Central memory CD4-positive, alpha-beta T cell (primary cell): ENCODE measurements at places on chromosomes 6 and 20.
A peak's percentile ranks its signal among the peaks of the same experiment; 100 is the strongest.

DNA sequence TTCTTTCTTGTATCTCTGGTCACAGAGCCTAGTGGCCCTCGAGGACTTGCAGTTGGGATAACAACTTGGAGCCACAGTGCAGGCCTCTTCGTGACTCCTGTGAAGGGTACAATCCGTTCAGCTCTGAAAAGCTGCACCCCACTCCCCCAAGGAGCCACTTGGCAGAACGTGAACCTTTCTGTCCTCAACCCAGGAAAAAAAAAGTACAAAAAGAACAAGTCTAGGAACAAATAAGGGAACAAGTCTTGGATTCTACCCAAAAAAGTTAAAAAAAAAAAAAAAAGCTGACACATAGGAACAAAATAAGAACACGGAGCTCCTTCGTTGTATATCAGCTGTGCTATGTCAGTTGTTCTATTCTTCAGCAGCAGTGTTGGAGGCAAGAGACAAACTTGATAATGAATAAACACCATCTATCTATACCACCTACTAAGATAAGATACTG lies 77.9 kb upstream of the TULP1 start:
- no peak for DNase-seq

DNA sequence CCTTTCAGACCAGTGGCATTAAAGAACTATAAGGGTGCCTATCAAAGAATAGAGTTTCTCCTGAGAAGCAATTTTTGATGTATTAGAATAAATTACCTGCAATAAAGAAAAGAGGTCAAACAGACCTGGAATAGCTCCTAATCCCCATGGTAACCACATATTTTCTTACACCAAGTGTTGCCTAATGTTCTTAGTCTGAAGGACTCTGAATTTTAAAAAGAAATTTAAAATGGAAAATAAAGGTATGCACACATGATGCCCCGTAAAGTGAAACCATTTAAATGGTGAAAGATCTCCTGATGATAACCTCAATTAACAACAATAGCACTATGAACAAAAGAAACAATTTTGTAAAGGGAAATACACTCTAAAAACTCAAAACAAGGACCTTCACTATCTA lies 55.1 kb upstream of the LOC128125822 start:
- no peak for DNase-seq

GRCh38 chr6:121008553-121008952 lies 325.7 kb downstream of the TBC1D32 start:
- no peak for DNase-seq

DNA sequence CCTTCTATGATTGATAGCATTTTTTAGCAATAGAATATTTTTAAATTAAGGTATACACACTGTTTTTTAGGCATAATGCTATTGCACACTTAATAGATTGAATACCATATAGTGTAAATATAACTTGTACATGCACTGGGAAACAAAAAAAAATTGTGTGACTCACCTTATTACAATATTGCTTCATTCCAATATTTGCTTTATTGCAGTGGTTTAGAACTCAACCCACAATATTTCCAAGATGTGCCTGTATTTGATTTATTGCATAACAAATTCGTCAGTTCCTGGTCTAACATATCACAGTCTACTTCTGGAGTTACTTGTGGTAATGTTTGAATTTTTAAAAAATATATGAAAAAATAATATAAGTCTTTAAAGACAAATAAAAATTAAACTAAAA lies 41.9 kb upstream of the DEFB112 start:
- DNase-seq, result no peak

GRCh38 chr20:35320396-35321126 lies 28.3 kb upstream of the FAM83C start:
- DNase-seq, result no peak

DNA sequence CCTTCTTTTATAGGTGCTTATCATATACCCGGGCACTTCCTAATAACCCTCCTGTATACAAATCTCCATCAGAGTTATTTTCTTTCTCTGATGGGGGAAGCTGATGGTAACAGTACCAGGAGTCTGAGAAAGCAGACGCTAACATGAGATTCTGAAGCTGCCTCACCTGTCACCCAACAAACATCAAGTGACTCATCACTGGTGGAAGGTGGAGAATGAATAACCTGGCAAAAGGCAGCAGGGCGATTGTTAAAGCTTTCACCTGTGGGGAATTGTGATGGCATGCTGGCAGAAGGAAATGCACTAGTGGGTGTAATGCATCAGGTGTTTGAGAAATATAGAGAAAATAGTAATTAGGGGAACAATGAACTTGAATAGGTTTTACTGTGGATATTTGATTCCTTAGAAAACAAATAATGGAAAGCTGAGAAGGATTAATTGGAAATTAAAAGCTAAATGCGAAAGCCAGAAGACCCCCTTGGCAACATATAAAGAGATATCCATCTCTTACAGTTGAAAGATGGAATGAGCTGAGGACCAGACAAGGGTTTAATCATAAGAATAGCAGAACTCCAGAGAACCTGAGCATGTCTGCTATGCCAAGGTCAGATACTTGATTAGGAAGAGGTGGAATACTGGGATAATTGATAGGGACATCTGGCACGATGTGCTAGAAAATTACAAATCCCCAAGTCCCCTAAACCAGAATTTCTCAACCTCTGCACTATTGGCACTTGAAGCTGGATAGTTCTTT lies 517.1 kb downstream of the PKHD1 start:
- DNase-seq, result no peak

DNA sequence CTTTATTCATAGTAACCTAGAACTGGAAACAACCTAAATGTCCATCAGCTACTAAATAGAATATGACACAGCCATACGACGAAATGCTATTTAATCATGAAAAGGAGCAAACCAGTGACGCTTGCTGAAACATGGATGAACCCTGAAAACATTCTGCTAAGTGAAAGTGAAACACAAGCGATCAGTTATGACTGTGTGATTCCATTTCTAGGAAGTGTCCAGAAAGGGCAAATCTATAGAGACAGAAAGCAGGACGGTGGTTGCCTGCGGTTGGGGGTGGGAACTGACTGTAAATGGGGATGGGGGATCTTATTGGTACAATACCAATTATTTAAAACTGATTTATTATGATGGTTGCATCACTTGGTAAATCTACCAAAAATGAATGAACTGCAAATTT lies 126.8 kb downstream of the IPCEF1 start:
- peak; percentile 48 for DNase-seq

- DNase-seq, result no peak
Measured at GRCh38 chr6:167276772-167277533, 14.2 kb upstream of the UNC93A start.

GRCh38 chr6:130931683-130932082 lies 104.5 kb downstream of the SMLR1 start:
- DNase-seq, result no peak

GRCh38 chr6:134172706-134173365 lies 120.4 kb upstream of the SLC2A12 start:
- no peak for DNase-seq

GRCh38 chr6:101294676-101295075 lies 98.8 kb upstream of the GRIK2 start:
- DNase-seq, result no peak

DNA sequence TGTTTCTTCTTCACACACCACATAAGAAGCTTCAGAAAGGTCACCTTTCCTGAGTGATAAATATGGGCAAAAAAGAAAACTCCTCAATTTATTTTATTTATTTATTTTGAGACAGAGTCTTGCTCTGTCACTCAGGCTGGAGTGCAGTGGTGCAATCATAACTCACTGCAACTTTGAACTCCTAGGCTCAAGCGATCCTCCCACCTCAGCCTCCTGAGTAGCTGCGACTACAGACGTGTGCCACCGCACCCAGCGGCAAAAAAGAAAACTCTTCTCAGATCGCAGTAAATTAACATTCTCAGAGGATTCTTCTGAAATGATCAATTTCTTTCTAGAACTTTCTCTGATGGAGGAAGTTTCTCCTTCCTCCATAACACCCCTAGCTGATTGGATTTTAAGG lies 111.2 kb downstream of the TRERF1 start:
- DNase-seq, result no peak

GRCh38 chr6:1761477-1761877 lies 151.8 kb downstream of the FOXC1 start:
- DNase-seq, result no peak

DNA sequence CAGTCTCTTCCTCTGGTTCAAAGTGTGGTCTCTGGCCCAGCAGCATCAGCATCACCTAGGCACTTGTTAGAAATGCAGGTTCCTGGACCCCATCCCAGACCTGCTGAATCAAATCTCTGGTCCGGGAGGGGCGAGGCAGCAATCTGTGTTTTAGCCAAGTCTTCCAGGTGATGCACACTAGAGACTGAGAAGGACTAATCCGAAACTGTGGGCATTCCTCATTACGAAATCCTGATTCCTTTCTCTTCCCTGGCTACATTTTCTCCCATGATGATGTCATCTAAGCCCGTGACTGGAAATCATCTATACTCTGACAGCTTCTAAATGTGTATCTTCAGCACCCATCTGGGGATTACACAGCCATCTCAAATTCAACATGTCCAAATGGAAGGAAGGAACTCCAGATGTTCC lies 39.7 kb upstream of the PRND start:
- DNase-seq, result no peak

DNA sequence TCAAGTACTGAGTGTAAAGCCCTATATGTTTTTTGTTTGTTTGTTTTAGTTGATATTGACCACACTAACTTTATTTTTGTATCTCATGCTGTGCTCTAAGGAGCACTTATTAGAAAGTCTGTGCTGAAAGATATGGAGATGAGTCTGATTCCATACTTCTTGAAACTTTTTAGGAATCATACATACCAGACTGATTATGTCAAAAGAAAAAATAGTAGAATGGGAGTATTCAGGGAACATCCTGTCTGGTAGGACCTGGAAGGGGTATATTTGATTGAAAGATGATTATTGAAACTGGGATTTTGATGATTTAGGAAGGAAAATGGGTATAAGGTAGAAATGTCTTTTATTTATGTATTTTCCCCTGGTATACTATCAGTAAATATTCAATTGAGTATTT lies 111.4 kb downstream of the QKI start:
- DNase-seq, result no peak

DNA sequence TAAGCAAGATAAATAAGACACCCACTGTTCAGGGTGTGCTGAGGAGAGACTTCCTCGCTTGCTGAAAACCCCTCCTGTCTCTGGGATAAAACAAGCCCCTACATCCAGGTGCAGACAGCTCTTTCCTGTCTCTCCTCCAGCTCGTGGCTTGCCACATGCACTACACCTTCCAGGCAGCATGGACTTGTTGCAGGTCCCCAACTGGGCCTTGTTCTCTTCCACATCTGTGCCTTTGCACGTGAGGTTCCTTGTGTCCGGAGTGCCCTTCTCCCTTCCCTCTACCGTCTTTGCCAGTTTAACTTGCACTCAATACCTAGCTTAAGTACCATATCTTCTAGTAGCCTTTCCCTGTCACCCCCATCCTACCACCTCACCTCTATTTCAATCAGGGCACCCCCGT lies 397.6 kb downstream of the RNGTT start:
- DNase-seq, result no peak

- no peak for DNase-seq
Measured at GRCh38 chr6:45434381-45434700, 56.6 kb upstream of the SUPT3H start.

- no peak for DNase-seq
Measured at GRCh38 chr20:43853174-43853803, 61.4 kb upstream of the TOX2 start.

DNA sequence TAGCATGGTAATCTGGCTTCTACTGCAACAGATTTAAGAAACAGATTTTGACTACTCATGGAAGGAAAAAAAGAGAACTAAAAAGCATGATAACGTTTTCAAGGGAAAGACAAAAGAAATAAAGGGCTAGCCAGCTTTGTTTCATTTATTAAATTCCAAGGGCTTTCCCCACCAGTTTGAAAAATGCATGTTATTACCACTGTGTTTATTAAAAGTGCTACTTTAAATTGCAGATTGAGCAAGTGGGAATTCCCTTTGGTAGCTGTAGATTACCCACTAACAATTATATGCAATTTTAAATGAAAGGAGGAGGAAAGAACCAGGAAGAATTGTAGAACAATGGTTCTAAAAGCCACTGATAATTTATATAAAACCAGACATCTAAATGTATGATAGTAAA lies 40.6 kb upstream of the NHSL1 start:
- no peak for DNase-seq

DNA sequence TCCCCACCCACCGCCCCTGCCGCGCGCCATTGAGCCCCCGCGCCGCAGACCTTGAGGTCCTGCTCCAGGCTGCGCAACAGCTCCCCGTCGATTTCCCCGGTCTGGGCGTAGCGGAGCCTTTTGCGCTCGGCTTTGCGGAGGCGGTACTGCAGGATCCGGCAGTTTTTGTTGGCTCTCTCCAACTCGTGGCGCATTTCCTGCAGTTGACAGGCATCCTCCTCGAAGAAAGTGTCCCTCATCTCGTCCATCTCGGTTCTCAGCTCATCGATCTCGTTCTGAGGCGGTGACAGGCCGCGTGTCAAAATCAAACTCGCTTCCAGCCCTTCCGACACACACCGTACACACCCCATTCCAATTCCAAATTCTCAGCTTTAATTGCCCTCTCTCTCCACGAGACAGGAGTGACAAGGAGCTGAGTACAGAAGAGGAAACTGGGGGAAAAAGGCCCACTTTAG lies 4.3 kb downstream of the MTCL3 start:
- DNase-seq, result peak; percentile 58

DNA sequence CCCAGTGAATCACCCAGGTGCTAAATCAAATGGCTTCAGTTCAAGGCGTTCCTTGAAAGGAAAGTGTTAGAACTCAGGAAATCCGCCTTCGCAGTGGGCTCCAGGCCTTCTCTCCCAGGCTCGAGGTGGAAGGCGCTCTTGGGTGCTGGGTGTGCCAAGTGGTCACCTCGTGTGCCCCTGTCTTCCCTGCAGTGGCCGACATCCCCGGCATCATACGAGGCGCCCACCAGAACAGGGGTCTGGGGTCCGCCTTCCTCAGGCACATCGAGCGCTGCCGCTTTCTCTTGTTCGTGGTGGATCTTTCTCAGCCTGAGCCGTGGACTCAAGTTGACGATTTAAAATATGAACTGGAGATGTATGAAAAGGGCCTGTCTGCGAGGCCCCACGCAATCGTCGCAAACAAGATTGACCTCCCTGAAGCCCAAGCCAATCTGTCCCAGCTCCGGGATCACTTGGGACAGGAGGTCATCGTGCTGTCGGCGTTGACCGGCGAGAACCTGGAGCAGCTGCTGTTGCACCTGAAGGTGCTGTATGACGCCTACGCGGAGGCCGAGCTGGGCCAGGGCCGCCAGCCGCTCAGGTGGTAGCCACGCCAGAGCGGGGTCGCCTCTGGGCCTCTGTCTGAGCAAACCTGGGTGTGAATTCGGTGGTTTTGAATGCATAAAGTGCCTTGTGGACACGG lies 17.8 kb downstream of the MTG2 start:
- DNase-seq, result no peak

- no peak for DNase-seq
Measured at GRCh38 chr6:157029980-157030690, 253.0 kb downstream of the ARID1B start.

GRCh38 chr6:75449630-75450206 lies 43.9 kb downstream of the FILIP1 start:
- DNase-seq, result no peak

DNA sequence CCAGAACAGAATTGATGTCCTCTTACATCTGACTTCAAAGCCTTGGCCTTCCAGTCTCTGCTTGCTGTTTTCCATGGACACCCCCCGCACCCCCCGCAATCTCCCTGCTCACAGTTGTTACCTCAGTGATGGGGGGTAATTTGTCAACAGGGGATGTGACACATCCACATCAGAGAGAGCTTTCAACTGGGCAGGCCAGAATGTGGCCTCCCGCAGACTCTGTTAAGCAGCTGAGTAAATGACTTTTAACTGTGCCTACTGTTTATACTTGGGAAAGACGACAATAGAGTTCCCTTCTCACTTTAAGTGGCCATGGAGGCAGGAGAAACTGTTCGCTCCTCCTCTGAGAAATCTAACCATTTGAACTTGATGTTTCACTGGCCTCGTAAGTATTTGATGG lies 51.0 kb downstream of the TXNDC5 start:
- DNase-seq, result no peak

- DNase-seq, result no peak
Measured at GRCh38 chr6:36959555-36960250, 5.2 kb downstream of the PI16 start.
